ENCODE measurements at places on chromosomes 7 and 10.
A peak's percentile ranks its signal among the peaks of the same experiment; 100 is the strongest.

- no peak for DNase-seq
Measured at GRCh38 chr10:71250842-71251241, 38.5 kb downstream of the UNC5B start.

DNA sequence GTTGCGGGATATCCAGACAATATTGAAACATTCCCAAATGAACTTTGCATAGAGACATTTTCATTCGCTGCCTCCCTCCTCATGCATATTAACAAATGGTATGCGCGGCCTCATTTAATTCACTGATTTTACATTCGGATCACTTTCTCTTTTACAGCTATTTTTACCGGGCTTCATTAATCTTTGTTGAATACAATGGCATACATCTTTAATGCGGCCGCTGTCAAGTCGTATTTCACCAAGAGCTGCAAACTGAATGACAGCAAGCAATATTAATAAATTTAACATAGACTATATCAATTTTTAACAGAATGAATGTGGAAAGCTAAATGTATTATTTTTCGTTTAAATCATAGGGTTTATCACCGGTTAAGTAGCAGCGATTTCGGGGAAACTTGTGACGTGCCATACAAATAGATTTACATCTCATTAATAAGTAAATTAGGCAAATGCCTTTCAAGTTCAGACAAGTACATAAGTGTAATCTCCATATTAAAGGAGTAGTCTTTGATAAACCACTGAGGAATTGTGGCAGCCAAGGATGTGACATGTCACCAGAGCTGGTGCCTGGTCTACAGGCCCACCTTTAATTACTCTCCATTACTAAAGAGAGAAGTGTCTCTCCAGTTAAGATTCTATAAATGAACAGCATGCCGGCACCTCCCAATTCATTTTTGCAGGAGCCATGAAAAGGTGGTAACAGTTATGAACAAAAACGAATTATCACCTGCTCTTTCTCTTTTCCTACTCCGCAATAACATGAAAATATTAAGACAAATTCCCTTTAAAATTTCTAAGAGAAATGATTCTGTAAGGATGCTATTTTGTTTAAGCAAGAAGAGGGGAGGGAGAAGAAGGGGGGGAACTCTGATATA, 568.9 kb upstream of the MKI67 start:
- DNase-seq: no peak

- DNase-seq: no peak
Measured at GRCh38 chr7:36652431-36652830, 71.9 kb downstream of the AOAH start.

- no peak for DNase-seq
Measured at GRCh38 chr10:102484021-102484420, 18.5 kb downstream of the ACTR1A start.

- no peak for DNase-seq
Measured at GRCh38 chr10:119700321-119700954, 25.4 kb upstream of the INPP5F start.

DNA sequence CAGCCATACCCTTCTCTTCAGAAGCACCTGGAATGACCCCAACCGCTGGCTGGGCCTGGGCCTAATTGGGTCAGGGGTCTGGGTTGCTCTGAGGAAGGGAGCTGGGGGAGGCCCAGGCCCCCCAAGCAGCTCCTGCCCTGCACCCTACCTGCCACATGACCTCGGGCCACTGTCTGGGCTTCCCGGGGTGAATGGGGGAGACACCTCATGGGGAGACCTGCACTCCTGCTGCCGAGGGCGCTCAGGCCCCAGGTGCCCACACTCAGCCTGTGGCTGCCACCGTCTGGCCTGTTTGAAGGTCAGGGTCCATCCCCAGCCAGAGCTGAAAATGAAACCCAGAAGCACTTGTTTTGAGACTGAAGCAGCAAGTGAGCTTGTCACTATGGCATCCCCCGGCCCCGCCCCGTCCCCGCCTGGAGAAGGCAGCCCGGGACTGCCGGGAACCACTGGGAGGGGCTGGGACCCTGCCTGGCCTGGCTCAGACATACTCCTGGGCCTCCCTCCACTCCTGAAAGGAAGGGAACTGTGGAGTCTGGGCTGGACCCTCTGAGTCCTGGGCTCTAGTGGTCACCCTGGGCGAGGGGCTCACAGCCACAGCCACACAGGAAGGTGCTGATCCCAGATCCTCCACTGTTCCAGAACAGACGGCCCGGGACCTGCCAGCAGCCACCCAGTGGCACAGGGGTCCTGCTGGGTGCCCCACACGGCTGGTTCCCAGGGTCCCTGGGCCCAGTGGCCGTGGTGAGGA, 7.4 kb upstream of the MICALL2 start:
- DNase-seq: peak; percentile 79

DNA sequence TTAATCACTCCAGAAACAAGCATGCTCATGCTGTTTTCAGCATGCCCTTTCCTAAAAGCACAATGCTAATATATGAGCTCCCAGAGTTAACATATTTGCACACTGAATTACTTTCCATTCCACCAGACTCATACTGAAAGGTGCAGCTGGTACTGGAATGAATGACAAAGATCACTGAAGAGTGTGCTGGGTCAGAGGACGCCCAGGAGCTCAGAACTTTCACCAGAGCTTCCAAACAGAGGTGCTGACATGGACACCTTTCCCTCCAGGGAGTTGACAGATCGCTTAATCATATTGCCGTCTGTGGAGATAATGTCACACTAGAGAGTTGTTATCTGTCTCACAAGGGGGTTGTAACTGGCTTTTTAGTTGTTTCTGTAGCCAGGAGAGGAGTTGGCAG, 292.9 kb downstream of the LHFPL3 start:
- no peak for DNase-seq

DNA sequence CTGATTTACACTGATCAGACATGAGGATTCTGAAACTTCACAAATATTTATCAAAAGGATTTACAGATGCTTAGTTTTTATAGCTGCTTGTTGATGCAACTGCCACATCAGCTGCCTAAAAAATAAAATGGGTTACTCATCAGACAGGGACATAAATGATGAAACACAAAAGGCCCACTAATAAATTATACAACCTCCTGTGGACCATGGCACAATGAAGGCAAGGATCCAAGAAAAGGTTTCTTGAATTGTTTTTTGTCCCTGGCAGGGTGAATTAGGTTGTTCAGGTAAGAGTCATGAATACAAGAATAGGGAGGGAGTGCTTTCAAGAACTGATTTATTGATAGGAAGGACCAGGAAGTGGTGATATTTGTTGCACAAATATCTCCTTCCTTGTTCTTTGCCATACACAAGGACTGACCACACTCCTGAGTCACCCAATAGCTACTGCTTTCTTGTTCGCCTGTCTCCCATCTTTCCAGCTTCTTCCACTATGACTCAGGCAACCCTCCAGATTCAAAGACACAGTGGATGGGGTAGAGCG, 234.5 kb downstream of the AHR start:
- DNase-seq: peak; percentile 68

DNA sequence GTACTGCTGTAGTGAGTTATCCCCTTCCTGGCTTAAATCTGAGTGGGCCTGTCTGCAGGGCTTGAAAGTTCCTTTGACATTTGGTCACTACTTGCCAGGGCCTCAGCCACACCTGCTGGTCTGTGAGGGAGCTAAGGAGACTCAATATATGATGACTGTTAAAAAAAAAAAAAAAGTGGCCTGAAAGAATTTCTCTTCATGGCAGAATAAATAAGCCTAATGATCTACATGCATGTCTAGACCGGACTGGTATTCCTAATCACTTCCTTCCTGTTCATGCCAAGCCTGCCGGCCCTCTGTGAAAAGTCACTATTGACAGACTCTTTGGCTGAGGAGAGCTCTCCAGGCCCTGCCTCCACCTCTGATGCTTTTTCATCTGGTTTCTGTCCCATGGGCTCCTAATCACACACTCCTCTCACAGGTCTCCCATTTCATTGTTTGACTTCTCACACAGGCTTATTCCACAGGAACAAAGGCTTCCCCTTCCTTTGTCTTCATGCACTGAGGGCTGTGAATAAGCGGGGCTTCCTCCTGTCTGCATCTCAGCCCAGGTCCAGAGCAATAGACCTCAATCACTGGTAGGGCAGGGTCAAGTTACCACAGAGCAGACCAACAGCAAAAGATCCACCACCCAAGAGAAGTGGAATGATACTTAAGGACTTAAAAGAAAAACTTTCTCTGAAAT, 99.1 kb upstream of the SEC61G start:
- no peak for DNase-seq

DNA sequence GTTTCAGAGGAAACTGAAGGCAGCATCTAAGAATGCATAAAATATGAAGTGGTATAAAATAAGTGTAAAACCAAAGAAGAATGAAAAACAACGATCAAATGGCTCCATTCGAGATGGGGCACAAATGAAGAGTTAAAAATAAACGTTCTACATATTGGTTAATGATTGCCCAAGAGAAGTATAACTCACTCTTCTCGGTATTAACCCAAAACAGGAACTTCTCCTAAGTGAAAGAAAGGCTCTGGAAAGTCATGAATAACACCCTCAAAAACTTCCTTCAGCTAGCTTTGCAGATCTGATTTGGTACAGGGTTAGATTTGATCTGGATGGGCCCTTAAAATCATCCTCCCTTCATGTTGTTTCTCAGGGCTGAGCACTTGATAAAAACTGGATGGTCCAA, 94.3 kb upstream of the ADO start:
- DNase-seq: no peak

- DNase-seq: peak; percentile 85
Measured at GRCh38 chr7:37052705-37053104, 328.4 kb upstream of the AOAH start.

GRCh38 chr10:20207653-20208052, 391.4 kb downstream of the PLXDC2 start:
- DNase-seq: peak; percentile 23

- no peak for DNase-seq
Measured at GRCh38 chr7:119964788-119965542, 308.0 kb upstream of the KCND2 start.

DNA sequence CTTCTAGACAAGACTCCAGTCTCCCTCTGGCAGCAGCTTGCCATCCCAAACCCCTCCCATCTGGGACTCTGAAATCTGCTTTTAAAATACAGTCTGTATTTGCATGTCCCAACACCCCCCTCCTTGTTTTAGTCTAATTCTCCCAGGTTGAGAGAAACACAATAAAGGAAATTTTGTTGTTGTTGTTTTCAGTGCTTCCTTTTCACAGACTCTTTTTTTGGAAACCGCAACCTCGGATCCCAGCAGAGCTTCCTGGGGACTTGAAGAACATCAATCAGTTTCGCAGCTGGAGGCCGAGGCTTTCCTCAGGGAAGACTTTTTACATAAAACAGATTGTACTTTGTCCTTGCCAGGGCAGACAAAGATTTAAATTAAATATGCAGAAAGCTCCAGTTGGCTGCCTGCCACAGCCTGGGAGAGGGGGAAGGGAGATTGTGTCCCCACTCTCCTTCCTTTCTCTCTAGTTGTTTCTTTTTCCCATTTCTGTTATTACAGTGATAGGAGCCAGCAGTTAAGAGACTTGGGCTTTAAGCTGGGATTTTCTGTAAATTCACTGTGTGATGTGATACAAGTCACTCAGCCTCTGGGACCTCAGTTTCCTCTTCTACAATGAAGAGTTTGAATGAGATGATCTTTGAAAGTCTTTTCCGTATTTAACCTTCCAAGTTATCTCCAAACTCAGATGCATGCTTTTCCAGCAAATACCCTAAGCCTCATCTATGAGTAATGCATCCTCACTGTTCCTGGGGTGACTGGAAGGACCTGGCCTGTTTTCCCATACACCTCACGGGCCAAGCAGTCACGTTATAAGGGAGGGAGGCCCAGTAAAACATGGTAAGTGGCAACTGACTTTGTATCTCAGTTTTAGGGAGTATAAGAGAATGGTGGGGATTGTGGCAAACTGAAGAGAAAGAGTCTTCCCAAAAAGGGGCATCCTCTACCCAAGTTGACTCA, 192.3 kb downstream of the REEP3 start:
- peak; percentile 92 for DNase-seq

DNA sequence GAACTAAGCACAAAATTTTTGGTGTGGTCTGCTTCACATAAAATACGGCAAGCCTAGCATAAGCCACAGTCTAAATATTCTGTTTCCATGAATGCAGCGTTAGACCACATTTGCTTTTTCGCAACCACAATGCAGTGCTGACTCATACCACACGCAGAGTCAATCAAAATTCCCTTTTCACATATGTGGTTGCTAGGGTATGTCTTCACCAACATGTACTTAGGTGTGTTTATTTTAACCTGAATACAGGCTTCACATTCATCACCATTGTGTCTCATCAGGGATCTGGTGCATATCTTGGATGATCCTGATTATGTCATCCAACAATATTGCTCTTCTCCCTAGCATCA, 90.8 kb downstream of the CHN2 start:
- no peak for DNase-seq

- DNase-seq: no peak
Measured at GRCh38 chr10:30594077-30594476, 35.5 kb downstream of the LYZL2 start.

- DNase-seq: no peak
Measured at GRCh38 chr10:43380610-43381222, 9.3 kb downstream of the FXYD4 start.

DNA sequence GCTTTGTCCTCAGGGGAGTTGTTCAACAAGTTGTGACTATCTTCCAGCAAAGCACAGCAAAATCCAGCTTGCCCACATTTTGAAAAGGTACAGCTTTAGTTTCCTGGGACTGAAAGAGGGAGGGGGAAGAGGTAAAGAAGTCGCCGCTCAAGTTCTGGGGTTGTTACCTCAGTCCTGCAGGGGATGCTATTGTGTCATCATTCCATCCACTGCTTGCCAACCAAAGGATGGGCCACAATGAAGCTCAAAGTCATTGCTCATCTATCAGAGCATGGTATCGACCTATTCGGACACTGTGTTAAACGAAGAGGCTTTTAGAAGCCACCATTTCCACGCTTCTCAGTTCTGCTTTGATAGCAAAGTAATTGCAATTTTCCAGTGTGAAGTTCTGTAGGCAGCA, 34.3 kb downstream of the NPY start:
- DNase-seq: no peak

DNA sequence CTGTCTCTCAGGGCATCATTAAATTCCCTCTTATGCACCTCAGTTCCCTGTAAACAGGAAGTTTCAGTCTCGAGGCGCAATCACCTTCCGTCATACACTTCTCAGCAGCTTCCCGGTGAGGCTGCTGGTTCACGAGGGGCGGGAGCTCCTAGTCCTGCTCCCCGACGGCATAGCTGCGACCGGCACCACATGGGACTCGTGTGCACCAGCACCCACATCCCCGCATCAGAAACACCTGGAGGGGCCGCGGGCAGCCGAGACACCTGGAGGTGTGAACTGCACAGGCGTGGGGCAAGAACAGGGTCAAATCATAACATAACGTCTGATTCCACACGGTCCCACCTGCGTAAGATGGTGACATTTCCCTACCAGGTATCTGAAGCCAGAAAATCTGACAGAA, 52.7 kb downstream of the DIP2C start:
- no peak for DNase-seq

GRCh38 chr7:120052884-120053382, 220.0 kb upstream of the KCND2 start:
- DNase-seq: peak; percentile 43

DNA sequence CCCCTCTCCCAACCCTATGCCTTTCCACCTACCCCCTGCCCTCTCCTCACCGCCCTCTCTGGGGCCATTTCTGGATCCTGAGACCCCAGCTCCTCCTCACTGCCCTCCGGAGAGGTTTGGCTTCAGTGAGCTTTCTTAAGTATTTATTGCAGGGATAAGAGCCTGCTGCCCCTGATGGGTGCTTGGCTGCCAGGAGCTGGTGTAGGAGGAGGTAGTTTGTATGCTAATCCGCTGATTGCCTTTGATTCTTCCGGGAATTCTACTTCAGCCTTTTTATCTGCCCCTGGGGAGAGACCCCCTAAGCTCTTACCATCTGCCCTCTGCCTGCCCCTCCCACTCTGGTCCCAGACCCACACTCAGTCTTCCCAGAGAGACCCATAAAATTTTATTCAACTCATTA, 263.5 kb upstream of the PODXL start:
- no peak for DNase-seq

- DNase-seq: no peak
Measured at GRCh38 chr7:94050046-94050445, 45.9 kb upstream of the BET1 start.

All from umbilical cord (tissue), 2 donors.